ENCODE measurements at places on chromosomes 1 and 21. TPM values are rescaled to one million over a fixed set of nuclear protein-coding genes. Genes with fewer than 3 reads are reported as not detected.

Gene OR2AK2
- total RNA-seq, result not detected

Gene KRTAP20-2
- not detected for total RNA-seq

Gene CFHR1
- total RNA-seq, result not detected

Gene SCYL3
- total RNA-seq, result 11.8 TPM

Gene TSACC
- total RNA-seq, result not detected

Gene NSL1
- 92.3 TPM for total RNA-seq

Gene PCNX2
- total RNA-seq, result 29.2 TPM

DNA sequence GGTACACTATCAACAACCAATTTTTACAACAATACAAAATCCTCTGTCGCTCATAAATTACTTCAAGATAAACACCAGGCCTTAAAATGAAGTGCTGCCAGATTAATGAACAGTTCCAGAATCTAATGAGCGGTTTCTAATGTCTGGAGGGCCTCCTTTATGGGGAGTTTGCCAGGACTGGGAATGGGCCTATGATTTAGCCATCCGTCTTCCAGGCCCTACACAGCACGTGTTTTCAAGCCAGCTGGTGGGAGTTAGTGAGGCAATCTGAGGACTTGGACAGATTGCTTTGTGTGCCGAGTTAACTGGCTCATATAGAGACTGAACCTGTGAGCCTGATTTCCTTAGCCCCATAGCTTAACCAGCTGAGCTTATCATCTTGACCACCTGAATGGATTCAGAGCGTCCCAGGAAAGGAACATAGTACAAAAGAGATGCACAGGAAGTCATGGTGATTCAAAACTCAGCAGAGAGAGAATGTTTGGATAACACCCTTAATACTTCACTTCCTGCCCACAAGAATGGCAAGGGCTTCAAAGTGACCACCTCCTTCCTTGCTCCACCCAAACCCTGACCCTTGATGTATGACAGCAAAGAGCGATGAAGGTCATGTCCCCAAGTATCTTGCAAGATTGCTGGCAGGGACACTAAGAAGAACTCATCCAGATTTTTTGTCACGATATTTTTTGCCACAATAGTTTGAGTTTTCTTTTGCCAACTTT lies 143.5 kb downstream of the SLC30A10 start:
- no peak for DNase-seq

DNA sequence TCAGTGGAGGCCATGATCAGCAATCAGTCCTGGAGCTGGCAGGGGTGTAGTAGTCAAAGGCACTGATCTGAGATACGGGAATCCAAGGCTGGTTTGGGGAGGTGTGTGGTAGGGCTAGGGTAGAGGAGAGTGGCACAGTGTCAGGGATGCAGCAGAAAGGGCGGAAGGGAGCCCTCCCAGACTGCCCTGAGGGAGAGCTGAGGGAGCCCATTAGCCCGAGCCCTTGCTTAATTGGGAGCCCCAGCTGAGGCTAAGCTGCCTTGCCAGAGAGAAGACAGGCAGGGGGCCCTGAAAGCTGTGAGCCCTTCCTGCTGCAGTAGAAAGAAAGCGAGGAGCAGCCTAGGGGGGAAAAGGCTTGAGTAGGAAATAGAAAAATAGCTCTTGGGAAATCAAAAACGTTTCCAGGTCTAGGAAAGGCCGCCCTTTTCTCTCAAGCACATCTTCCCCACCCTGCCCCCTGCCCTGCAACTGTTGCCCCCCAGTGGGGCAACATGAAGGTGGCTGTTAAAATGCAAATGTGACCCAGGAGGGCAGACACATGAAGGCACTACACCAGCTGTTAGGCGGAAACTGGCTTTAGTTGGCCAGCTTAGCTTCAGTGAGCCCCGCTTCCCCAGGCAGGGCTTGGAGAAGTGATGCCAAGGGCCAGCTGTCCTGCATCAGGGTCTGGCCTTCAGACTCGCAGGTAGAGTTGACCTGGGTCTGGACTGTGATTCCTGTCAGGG lies 106.2 kb downstream of the UCK2 start:
- no peak for DNase-seq

DNA sequence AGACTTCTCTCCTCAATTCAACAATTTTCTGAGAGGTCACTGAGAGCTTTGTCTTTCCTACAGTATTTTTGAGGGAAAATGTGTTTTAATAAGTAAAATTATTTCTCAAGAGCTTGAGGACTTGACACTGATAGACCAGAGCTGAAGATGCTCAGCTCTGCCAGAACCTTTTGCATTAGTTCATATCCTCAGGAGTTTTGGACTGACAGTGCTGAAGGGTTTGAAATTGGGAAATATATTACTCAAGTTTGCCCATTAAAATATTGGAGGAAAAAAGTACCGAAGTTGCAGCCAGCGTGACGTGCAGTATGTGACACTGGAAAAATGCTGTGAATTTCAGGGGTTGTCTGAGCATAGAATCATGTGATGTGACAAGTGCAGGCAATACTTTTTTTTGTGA lies 346.6 kb upstream of the DPYD start:
- no peak for DNase-seq

DNA sequence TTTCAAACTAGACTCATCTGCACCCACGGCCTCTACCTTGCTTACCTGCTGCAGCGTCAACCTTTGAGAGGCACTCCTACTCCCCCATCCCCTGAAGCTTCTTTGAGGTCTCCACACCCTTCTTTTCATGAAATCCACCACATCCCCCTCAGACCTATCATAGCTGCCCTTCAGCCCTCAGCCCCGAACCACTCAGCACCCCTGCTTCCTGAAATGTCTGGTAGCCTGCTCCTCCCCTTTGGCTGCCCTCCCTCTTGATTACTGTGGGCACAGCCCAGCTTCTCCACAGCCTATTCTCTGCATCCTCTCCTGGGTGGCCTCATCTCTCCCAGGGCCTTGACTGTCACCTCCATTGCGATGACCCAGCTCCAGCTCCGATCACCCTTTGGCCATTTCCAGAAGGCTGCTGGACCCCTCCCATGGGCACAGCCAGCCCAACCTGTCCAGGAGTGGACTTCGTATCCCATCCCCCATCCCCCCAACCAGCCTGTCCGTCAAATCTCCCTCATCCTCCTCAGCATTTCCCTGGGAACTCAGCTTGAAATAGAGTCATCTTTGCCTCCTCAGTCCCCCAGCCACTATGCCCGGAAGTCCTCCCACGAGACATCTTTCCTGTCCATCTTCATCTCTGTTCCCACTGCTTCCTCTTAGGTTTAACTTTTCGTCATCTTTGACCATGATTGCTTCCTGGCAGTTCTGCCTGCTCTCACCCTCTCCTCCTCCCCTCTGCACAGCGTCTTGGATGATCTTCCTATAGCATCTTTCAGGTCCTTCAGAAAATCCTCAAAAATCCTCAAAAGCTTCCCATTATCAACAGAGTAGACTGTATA lies 6.1 kb upstream of the ADORA1 start:
- DNase-seq, result no peak

- no peak for DNase-seq
Measured at GRCh38 chr1:224525411-224526040, 90.6 kb upstream of the CNIH3 start.

GRCh38 chr1:156009404-156009803 lies 11.3 kb downstream of the SSR2 start:
- no peak for DNase-seq

GRCh38 chr1:41354956-41355355 lies 6.3 kb upstream of the FOXO6 start:
- peak; percentile 70 for DNase-seq

- no peak for DNase-seq
Measured at GRCh38 chr21:15455819-15456462, 273.8 kb upstream of the USP25 start.

GRCh38 chr1:155981266-155982088 lies 3.1 kb upstream of the ARHGEF2 start:
- no peak for DNase-seq

GRCh38 chr1:151585622-151586021 lies 26.2 kb upstream of the SNX27 start:
- DNase-seq, result no peak

DNA sequence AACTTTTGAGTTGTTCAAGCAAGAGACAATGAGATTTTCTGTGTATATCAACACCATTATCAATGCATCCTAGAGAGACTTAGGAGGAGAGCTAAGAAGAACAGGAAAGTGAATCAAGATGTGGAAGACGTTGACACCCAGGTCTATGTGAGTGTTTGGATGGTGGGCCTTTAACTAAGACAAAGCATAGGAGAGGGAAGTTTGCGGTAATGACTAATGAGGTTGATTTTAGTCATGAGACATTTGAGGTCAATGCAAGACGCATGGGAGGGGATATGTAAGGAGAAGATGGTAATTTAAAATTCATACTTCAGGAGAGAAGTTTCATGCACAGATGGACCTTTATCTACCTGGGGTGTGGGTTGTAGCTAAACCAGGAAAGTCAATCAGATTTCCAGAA lies 269.6 kb downstream of the VAV3 start:
- no peak for DNase-seq

GRCh38 chr1:18953731-18954231 lies 2.7 kb downstream of the IFFO2 start:
- no peak for DNase-seq

DNA sequence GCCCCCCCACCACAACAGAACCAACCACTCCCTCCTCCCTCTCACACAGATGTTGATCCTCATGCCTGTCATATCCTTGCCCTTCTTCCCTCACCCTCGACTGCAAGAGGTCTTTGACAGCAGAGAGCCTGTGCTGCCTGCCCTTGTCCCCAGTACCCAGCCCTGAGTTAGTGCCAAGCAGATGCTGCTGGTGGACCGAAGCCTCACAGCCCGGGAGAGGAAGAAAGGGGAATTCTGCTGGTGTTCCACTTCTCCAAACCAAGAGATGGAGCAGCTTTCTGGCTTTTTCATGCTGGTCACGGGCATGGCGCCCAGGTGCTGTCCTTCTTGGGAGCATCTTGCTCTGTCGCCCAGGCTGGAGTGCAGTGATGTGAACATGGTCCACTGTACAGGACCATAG lies 69.1 kb downstream of the SLC66A1 start:
- no peak for DNase-seq

DNA sequence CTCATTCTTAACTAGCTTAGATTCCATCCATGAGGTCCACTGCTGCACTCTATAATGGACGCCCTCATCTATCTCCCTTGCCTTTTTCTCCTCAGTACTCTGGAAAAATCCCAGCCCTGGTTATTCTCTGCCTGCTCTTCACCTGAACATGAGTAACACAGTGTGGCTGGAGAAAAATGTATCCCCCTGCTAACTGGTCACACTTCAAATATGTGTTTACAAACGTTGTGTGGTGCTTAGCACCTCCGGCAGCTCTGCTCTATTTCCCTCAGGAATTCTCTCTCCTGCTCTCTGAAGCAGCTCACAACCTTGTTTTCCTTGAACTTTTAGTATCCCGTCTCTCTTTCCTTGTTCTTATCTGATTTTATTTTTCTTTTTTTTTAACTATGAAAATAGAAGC lies 4.1 kb downstream of the SCCPDH start:
- no peak for DNase-seq

DNA sequence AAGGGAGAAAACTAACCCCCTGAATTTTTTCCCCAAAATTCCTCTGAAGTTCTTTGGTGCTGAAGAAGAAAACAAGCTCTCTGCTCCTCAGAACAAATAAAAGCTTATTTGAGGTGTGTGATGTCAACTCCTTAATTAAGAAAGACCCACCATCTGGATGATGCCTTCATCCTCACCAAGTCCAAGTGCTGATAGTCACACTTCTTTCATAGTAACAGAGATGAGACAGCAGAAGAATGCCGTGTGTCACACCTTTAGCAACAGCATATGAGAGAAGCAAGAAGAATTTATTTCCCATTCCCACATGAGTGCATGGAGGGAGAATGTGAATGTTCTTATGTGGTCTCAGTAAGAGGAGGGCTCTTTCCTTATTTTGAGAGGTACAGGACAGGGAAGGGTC lies 91.2 kb downstream of the TGFB2 start:
- no peak for DNase-seq

DNA sequence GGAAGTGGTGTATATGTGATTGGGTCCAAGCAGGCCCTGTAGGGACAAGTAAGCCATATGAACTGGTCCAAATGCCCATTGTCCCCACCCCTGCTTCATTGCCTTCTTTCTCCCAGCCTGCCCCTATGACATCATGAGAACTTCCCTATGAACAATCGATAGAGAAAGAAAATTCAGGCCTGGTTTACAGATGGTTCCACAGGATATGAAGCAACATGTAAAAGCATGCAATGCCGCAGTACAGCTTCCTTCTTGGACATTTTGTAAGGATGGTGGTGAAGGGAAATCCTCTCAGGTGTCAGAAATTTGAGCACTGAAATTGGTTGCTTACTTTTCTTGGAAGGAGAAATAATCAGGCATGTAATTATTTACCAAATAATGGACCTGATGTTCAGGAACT lies 581.7 kb downstream of the MRPL39 start:
- no peak for DNase-seq

DNA sequence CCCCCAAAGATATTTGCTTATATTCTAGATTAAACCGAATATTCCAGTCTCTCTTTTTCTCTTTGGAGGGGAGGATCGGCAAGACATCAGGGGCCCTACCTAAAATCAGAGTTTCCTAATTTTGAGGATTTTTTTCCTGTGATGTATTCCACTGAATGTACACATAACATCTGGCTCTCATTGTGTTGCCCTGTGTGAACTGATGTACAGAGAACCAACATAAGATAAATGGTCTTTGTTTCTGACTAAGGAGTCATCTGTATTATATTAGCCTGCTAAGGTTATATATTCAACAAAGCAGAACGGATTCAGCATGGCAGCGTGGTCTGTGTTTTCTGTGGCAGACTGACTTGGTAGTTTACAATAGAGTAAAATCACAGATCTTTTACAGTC lies 114.8 kb upstream of the NCAM2 start:
- DNase-seq, result no peak

- DNase-seq, result no peak
Measured at GRCh38 chr1:167627615-167627864, 2.5 kb upstream of the RCSD1 start.

DNA sequence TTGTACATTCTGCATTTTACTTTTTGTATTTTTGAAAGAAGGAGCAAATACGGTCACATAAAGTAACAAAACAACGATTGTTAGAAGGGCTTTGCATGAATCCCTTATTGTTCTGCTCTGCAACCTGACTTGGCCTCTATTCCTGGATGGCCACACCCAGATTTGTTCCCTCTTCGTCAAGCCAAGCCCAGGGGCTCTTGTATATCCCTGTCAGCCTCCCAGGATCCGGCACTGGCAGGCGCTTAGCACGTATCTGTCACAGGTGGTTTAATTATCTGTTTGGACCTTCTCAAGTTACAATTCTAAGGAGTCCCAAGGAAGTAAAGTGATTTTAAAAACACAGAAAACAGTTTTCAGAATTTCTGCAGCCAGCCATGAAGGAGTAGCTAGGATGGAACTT lies 28.0 kb downstream of the CRYAA start:
- peak; percentile 79 for DNase-seq

GRCh38 chr1:225517697-225518096 lies 89.9 kb upstream of the LBR start:
- no peak for DNase-seq

DNA sequence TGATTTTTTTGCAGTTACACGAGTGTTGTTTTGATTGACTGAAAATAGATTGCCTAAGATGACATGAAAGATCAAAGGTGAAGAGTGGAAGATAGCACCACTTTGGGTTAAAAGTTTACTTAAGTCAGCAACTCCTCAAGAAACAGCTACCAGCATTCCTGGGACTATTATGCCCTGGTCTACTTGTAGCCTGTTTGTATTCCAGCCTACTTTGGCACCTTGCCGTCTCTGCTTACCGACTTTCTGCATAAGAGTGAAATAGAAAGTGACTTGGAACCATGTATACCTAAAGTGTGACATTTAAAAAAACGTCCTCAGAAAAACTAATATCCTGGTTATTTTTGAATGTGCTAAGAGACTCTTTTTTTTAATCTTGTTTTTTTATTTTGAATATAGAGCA lies 631.5 kb upstream of the PTBP2 start:
- DNase-seq, result no peak

- DNase-seq, result no peak
Measured at GRCh38 chr1:112904071-112904830, 51.7 kb downstream of the SLC16A1 start.

Data from vagina (tissue), 2 donors.